Myocyte (in vitro differentiated cells): ENCODE measurements at places on chromosomes 4 and X. TPM values are rescaled to one million over a fixed set of nuclear protein-coding genes. Genes with fewer than 3 reads are reported as not detected.
A peak's percentile ranks its signal among the peaks of the same experiment; 100 is the strongest.

The UGT2B11 gene
- not detected in 2 replicates for total RNA-seq

GRCh38 chr4:39655211-39655610 lies 16.5 kb upstream of the SMIM14 start:
- DNase-seq, result no peak

The MAGEA8 gene
- not detected in 2 replicates for total RNA-seq

GRCh38 chr4:8229331-8229975 lies 30.4 kb downstream of the SH3TC1 start:
- DNase-seq, result no peak

The QRFPR gene
- not detected in 2 replicates for total RNA-seq

The PIM2 gene
- total RNA-seq, result 4.6 and 6.2 TPM in 2 replicates

The BEND2 gene
- total RNA-seq, result not detected in 2 replicates

The PALLD gene
- 250 and 310 TPM in 2 replicates for total RNA-seq

The TEX11 gene
- total RNA-seq, result not detected in 2 replicates

- no peak for DNase-seq
Measured at GRCh38 chr4:90503677-90504076, 376.5 kb downstream of the CCSER1 start.

The ZFYVE28 gene
- total RNA-seq, result 0.86 and 1.6 TPM in 2 replicates

- DNase-seq, result peak; percentile 13
Measured at GRCh38 chrX:105882581-105883275, 60.4 kb downstream of the NRK start.

GRCh38 chr4:77104791-77105540 lies 29.2 kb upstream of the CCNI start:
- peak; percentile 71 for DNase-seq

The KIT gene
- total RNA-seq, result 0.03 and 0.10 TPM in 2 replicates

DNA sequence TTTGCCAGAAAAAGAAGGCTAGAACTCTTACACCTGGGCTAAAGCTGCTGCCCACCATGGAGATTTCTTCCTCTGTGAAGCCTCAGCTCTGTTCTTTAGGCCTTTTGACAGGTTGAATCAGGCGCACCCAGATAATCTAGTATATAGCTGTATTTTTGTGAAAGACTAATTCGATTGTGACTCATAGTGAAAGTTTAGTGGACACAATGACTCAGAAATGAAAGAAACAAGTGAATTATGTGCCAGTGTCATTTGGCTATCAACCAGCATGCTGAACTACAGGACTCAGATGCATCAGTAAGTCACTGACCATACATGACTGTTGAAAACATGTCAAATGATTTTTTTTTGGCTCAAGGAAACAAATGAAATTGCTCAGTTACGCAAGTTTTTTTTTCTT lies 425.4 kb downstream of the SLITRK2 start:
- DNase-seq, result no peak

DNA sequence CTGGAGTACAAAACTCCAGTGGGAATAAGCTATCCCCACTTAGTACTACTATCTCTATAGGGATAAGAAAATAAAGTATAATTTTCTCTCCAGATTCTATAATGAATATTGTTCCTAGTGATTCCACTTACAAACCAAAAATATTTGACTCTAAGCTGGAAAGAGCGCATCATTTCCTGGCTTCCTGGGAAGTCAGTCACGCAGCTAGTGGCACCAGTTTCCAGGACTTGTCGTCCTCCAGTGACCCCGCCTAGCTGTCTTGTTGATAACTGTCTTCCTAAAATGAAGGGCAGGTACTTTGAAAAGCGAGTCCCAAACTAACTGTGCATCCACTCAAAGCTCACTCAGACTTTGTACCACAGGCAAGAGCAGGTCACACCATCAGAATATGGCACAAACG lies 39.3 kb downstream of the LNX1 start:
- DNase-seq, result no peak

The PNMA5 gene
- total RNA-seq, result not detected in 2 replicates

- DNase-seq, result no peak
Measured at GRCh38 chrX:12967711-12968465, 7.0 kb upstream of the TMSB4X start.

GRCh38 chr4:6449335-6449734 lies 23.1 kb downstream of the PPP2R2C start:
- no peak for DNase-seq

The PTTG2 gene
- total RNA-seq, result not detected in 2 replicates

The HSFX4 gene
- not detected in 2 replicates for total RNA-seq
